Left renal pelvis (tissue), 4 donors: ENCODE measurements at places on chromosomes 3 and 15.

GRCh38 chr3:10583798-10584708 is 78.7 kb upstream of the ATP2B2 start:
- DNase-seq: no peak

GRCh38 chr3:25820366-25820765 is 30.5 kb downstream of the OXSM start:
- no peak for DNase-seq

DNA sequence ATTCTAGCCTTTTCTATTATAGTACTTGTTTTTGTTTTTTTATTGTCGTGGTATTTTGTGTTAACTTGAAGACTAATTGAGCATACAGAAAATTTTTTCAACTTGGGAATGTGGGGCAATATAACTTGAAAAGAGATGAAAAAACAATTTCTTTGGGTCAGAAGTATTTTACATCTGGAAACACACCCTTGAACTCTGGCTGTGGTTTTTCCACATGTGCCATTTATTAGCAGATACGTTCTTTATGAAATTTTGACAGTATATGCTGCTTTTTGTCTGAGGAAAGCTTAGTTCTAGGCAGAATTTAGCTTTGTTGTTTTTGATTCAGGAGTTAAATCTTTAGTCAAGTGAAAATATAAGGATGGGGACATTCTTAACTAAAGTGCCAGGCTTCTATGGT is 44.7 kb downstream of the TCF12 start:
- no peak for DNase-seq

GRCh38 chr3:165185707-165186327 is 10.4 kb downstream of the SLITRK3 start:
- DNase-seq: no peak

DNA sequence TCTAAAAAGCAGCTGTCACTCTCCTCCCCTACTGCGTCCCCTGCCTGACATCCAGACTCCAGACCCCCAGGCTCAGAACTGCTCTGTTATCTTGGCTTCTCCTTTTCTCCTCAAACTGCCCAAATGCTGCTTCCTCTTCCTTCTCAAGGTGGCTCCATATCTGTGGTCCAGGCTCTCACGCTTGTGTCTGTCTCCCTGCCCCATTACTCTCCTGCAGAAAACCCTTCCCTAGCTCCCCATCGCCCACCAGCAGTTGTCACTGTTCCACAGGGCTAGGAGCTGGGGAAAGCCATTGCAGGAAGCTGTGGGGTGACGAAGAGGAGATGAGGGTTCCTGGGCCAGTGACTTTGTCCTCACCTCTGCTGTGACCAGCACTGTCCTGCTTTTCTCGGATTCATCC is 30.7 kb upstream of the CGNL1 start:
- no peak for DNase-seq

DNA sequence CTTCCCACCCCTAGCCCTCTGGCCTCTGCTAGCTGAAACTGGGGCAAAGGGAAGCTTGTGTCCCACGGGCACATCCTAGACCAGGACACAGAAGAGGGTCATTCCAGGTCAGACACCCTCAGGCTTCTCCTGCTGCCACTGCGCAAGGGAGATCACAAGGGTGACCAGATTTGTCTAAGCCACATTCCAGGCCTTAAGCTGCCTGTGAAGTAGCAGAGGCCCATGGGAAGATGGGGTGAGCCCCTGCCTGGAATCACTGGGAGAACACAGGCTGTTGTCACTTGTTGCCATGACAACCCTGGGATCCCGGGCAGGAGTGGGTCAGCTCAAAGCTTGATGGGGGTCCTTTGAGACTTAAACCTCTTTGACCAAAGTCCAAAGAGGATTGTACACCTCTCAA is 10.8 kb downstream of the STRA6 start:
- DNase-seq: no peak

GRCh38 chr15:75840659-75841058 is 2.6 kb upstream of the UBE2Q2 start:
- DNase-seq: no peak

GRCh38 chr3:187630404-187630803 is 39.8 kb downstream of the SST start:
- no peak for DNase-seq

DNA sequence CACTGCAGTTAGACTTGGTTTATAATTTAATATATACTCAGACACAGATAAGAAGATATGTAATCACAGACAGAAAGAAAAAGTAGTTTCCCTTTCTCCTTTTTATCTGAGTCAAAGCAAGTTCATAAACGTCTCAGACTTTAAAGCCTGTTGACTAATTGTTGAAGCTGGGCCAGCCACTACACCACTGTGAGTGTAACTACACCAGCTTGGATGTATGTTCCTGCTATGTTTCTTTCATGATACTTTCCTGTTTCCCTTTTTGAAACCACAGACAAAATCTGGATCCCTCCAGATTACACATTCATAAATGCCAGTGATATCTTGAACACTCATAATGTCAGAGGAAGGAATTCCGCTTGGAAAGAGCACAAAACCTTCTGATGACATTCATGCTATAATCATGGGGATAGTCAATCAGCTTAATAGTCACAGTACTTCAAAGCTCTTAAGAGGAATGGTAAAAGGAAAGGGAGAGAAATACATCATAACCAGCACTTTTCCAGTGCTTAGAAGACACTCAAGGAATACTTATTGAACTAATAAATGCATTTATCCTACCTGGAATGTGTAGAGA is 32.0 kb downstream of the KCNMB2 start:
- DNase-seq: no peak

DNA sequence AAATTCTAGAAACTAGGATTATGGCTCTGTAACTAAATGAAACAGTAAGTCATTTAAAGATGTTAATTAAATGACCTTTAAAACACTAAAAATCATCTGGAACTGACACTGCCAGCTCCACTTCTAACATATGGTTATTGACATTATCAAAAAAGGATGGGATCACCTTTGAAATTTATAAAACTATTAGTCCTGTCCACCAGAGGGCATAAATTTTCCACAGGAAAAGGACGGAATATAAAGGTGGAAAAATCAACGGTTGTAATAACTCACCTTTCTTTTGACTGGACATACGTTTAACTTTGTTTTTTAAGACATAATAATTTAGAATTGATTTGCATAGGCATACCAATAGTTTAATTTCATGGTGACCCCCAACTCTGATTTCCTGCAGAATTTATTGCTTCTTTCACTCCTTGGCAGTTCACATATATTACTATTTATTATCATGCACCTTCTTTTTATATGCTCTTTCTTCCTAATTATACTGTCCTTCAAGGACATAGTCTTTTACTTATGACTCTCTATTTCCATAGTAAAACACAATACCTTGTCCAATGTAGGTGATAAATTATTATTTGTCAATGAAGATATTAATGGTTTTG is 345.7 kb downstream of the CADM2 start:
- no peak for DNase-seq

- no peak for DNase-seq
These were observed 183.2 kb upstream of the IL12A start for GRCh38 chr3:159805411-159805772.

DNA sequence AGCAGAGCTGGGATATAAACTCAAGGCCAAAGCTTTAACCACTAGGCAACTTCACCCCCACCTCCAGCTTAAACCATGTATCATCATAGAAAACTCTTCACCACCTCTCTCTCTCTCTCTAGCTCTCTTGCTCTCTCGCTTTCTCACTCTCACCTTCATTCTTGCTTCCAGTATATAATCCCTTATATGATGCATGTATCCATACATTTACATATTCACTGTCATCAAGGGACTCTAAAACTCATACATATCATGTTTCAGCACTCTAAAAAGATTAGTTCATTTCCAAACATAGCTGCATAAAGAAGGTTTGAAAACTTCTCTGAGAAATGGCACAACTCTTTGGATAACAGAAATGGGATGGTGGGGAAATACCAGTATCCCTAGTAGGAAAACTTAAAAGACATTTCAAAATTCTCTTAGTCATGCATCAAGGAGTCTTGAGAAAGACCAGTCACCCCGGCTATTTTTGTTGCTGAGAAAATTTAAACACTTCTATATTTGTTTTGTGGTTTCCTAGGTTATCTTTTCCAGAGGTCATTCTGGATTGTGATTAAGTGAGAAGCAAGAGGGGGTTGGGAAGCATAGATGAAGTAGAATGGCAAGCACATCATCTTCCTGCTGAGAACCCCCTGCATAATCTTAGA is 447.8 kb upstream of the THBS1 start:
- DNase-seq: no peak

GRCh38 chr3:55330355-55330754 is 156.8 kb downstream of the WNT5A start:
- no peak for DNase-seq

DNA sequence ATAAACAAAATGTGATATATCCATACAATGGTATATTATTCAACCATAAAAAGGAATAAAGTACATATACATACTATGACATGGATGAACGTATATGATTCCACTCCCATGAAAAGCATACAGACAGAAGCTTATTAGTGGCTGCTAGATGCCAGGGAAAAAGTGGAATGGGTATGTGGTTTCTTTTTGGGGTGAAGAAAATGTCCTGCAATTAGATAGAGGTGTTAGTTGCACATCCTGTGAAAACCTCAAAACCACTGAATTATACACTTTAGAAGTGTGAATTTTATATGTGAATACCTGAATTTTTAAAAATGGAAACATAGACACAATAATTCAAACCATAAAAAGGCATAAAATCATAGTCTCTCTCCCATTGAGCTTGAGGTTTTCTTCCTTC is 11.2 kb downstream of the DENND6A start:
- no peak for DNase-seq

DNA sequence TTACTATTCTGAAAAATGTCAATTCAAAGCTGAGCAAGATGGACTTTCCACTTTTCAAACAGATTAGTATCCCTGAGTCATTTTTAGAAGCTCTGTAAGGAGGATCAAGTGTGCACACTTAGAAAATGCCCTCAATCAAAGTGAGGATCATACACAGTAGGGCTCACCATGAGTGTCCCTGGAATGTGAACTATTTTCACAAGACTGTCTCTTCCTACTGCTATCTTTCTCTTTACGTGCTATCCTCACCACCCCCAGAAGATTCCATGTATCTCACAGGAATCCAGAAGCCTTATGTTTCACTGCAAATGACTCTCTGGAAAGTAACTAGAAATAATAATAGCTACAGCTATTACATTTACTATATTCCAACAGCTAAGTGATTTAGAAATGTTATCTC is 349.9 kb upstream of the TGFBR2 start:
- DNase-seq: no peak

GRCh38 chr3:152960684-152961083 is 125.8 kb downstream of the P2RY1 start:
- DNase-seq: no peak

DNA sequence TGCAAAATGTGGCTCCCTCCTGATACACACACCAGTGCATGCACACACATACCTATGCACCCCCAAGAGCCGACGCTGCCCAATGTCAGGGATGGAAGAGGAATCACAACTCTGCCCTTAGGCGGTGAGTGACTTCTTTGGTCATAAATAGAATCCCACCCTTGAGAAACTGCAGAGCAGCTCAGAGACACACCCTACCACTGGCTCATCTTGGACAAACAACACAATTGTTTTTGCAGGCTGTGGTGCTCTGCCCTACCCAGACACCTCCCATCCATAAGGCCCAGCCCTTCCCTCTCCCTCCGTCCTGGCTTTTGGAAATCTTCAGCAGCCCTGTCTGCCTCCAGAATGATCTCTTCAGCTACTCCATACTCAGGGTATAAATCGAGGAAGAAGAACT is 73.8 kb upstream of the HRH1 start:
- DNase-seq: no peak

DNA sequence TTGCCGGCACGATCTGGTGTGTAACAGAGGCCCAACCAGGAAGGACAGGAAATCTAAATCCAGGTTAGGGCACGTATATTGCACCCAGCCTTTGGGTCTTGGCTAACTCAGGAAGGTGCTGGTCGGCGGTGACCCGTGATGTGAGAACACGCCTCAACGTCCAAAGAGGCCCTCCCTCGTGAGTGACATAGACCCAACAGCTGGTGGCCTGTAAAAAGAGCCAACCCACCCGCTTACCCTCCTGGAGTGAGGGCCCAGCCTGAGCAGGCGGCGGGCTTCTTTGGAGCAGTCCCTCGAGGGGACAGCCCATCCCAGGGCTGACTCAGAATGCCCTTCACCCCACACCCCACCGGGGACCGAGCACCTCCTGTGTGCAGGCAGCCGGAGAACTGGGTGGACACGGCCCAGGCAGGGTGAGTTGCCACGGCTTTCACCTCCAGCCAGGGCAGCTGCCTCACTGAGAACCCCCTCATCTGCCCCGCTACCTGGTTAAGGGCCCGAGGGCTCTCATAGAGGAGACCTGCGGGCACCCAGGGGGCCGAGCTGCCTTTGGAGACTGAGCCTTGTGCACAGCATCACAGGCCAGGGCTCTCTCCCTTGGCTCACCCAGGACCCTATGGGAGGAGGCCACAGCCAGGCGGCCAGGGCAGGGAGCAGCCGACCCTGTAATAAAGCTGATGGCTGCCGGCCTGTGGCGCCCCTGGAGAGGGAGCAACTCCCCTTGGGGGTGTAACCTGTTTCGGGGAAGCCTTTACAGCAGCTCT is 41.8 kb downstream of the ZNF710 start:
- no peak for DNase-seq

- no peak for DNase-seq
These were observed 80.0 kb downstream of the SQOR start for GRCh38 chr15:45714590-45715488.

GRCh38 chr3:36890261-36890660 is 54.6 kb downstream of the TRANK1 start:
- no peak for DNase-seq

DNA sequence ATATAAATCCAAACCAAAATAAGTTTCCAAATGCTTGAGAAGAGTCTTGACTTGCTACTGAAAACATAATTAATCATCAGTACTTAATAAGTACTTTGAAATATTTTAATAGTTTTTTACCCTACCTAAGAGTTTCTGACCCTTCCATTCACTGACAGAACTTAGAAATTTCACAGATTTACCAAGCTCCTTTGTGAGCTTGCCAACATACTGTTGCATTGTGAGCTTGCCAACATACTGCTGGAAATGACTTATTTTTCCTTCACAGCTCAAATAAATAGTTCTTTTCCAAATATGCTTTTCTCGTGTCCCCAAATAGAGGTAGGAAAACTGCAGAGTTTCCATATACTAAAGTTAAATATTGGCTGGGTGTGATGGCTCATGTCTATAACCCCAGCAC is 9.6 kb upstream of the AADAC start:
- no peak for DNase-seq

- DNase-seq: no peak
These were observed 471.2 kb downstream of the NR2F2 start for GRCh38 chr15:96801576-96802150.
